ENCODE measurements at places on chromosomes 12 and 14. TPM values are rescaled to one million over a fixed set of nuclear protein-coding genes. Genes with fewer than 3 reads are reported as not detected.
A peak's percentile ranks its signal among the peaks of the same experiment; 100 is the strongest.

- DNase-seq, result no peak
Measured at GRCh38 chr12:91502208-91502607, 319.6 kb upstream of the DCN start.

GRCh38 chr12:113889076-113889475 lies 77.0 kb downstream of the RBM19 start:
- DNase-seq, result no peak

DNA sequence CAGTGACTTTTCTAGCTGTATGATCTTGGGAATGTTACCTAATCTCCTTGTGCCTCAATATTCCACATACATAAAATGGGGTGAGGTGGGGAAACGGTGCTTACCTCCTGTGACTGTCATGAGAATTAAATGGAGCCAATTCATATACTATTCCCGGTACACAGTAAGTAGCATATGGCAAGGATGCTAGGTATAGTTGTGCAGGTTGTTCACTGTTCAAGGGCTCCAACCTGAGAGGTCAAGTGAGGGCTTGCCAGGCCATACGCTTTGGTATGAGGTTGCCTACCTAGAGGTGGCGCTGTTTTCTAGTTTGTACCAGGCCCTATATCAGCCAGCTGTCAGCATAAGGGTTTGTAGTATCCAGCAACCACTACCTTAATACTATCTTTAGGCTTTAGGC lies 3.6 kb upstream of the BATF start:
- DNase-seq, result peak; percentile 83

DNA sequence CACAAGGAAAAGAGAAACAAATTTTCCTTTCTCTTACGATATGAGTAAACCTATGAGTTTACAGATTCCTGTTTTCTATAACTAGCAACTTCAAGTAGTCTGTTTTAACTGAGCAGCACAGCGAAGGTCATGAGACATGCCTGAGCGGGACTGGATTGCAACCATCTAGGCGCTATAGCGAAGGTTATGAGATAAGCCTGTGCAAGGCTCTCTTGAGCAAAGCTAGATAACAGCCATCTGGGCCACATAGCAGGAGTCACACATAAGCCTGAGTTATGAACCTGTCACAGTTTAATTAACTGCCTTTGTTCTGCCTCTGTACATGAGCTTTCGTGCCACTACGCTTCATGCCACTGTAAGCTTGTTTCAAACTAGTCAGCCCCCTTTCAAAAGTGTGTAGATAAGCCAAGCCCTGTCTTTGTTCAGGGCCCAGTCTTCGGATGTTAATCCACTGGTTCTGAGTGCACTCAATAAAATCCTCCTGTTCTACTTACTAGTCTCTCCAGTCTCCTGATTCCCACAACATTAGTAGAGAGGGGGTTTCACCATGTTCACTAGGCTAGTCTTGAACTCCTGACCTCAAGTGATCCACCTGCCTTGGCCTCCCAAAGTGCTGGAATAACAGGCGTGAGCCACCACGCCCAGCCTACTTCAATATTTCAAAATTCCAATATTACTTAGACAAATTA lies 47.1 kb downstream of the SEC23A start:
- no peak for DNase-seq

DNA sequence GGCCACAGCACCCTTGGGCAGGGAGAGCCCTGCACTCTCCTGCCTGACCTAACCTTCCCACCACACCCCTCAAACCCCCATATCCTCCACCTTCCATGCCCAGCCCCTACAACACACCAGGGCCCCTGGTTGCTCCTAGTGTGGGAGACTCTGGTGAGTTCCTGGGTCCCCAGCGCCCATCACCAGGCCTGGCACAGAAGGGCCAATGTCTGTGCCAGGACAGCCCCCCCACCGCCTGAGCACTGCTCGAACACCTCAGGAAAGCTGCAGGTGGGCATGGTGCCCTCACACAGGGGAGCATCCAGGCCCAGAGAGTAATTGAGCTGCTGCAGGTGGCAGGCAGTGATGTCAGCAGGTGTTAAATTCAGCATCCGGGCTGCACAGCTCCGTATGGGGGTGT lies 15.2 kb downstream of the ADCY6 start:
- DNase-seq, result no peak

GRCh38 chr14:62143245-62143644 lies 381.0 kb downstream of the SNAPC1 start:
- no peak for DNase-seq

GRCh38 chr12:121376754-121377697 lies 22.9 kb upstream of the RNF34 start:
- DNase-seq, result no peak

GRCh38 chr14:69882116-69882864 lies 3.1 kb downstream of the SMOC1 start:
- DNase-seq, result no peak

GRCh38 chr14:55430024-55430690 lies 10.3 kb downstream of the TBPL2 start:
- peak; percentile 86 for DNase-seq

DNA sequence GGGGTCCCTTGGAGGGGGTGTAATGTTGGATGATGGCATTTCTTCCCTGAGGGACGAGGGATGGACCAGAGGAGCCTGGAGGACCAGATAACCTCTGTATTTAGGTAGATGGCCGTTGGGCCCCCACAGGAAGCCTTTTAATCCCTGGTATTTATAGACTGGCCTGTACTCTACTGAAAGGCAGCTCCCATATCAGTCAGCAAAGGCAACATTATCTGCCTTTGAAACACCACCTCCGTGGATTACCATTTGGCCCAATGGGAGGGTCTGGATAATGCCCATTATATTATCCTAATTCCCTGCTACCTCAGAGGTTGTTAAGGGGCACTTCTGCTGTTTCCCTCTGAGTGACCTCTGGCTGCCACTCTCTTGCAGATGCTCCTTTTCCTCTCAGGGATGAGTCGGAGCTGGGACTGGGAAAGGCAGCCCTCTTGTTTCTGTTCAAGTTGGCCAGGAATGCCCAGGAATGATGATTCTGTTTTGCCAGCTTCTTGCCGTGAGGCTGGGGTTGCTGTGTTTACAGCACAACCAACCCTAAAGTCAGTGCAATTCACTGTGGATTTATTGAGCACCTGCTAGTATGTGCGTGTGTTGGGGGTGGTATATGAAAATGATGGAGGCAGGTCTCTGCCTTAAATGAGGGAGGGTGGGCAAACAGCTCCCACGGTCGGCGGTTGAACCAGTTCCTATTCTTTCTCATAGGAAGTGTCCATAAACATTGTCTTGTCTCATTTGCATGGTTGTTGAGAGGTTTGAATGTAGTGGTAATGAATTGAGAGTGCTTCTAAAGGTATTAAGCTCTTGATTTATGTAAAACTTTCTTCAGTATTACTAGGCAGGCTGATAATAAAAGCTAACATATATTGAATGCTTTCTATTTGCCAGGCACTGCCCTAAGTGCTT lies 18.1 kb downstream of the SUSD6 start:
- DNase-seq, result no peak

DNA sequence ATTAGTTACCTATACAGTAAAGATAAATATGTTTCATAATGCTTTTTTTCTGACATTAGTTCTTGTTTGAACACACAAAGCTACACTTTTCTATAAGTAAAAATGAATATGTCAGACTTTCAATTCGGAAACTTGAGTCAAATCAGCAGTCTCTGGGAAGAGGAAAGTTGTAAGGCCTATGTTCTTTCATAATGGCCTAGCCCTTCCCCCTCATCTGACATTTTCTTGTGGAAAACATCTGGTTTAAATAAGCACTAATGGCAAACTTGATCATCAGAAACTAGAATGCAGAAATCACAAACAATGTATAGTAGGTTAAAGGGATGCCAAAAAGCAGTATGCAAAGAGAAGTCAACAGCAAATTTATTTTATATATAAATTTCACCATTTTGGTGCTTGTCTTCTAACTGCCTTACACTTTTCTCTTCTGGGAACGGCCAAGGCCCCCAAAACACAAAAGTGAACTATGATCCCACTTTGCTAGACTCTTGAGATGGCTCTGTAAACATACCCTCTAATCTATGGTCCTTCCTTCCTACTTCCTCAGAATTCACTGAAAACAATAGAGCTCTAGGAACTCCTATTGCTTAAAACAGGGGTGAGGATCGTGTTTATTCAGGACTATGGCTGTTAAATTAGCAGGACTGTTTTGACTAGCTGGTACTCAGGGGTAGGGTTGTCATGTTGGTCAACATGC lies 444.1 kb downstream of the RAD51B start:
- no peak for DNase-seq

DNA sequence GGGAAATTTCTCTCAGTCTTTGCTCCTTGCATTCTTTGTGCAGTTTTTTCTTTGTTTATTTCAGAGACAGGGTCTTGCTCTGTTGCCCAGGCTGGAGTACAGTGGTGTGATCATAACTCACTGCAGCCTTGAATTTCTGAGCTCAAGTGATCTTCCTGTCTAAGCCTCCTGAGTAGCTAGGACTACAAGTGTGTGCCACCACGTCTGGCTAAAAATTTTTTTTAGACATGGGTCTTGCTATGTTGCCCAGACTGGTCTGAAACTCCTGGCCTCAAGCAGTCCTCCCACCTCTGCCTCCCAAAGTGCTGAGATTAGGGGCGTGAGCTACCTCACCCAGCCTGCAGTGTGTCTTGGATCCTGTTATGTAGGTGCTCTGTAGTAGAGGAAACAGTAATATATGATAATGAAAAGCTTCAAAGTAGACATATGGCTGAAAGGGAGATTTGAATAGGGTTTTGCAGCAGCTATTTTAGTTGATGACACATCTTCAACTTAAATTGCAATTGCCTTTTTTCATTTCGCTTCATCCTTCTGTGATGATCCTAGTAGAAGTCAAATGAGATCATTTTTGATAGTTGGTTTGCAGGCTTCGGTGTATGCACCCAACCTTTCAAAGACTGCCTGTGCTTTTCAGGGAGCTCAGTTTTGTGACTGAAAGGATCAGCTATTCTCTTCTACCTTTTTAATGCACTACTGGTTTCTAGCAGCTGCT lies 75.4 kb downstream of the FUT8 start:
- no peak for DNase-seq

DNA sequence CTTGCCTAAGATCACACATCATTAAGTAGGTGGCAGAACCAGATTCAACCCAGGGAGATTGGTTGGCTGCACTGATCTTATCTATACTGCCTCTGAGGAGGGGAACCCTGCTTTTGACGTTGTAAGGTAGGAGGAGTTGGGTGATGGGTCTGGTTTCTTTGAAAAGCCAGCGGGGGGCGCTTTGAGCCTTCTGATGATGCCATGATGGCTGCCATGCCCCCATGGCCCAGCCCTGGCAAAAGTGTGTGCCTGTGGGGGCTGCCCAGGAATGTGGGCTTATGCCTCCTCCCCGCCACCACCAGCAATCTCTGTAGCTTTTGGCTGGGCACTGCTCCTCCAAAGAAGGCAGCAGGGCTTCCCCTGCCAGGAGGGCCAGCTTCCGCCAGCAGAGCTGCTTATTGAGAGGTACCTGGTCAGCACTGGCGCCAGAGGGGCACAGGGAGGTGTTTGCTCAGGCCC lies 224.3 kb downstream of the SLC41A2 start:
- DNase-seq, result peak; percentile 80

DNA sequence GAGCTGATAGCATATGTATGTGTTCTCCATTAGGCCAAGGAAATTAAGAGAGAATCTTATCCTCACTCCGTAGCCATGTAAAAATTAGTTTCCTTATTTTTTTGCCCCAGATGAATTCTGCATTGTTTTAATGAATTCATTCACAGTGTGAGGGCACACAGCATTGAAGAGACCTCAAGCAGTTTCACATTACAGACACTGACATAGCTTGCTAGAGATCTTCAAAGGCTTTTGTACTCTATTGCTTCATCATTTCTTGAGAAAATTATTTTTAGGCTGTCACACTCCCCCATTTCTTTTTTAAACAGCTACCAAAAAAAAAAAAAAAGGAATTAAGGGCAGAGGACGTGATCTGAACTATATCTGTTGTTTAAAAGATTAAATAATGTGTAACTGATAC lies 251.1 kb downstream of the BCAT1 start:
- no peak for DNase-seq

DNA sequence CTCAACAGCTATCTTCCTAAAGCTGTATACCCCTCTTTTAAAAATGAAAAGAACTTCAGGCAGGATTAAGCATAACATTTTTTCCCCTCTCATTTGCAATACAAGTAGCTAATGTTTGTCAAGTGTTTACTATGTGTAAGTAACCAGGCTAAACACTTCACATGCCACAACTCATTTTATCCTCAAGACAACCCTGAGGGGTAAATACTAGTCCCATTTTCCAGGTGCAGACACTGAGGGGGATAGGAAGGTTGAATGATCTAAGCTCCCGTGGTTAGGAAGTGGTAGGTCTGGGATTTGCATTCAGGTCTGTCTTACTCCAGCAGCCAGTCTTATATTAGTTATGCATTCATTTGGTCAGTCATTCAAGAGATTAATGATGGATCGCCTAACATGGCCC lies 70.7 kb downstream of the ANO6 start:
- no peak for DNase-seq

DNA sequence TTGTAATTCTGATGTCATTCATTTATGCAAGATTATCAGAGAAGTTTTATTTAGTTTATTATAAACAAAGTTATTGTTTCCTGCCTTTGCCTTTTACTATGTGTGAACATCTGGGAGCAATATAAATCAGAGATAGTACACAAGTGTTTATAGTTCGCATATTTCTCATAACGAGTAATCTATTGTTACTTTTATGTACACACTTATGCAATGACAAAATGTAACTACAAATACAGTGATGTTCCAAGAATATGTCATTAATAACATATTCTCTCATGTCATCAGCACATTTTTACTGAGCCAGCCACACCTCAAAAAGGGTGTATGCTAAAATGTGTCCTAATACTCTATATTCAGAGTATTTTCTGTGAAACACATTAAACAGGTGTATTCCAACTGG lies 243.2 kb downstream of the ALX1 start:
- DNase-seq, result no peak

GRCh38 chr12:62844915-62845314 lies 90.0 kb downstream of the PPM1H start:
- no peak for DNase-seq

DNA sequence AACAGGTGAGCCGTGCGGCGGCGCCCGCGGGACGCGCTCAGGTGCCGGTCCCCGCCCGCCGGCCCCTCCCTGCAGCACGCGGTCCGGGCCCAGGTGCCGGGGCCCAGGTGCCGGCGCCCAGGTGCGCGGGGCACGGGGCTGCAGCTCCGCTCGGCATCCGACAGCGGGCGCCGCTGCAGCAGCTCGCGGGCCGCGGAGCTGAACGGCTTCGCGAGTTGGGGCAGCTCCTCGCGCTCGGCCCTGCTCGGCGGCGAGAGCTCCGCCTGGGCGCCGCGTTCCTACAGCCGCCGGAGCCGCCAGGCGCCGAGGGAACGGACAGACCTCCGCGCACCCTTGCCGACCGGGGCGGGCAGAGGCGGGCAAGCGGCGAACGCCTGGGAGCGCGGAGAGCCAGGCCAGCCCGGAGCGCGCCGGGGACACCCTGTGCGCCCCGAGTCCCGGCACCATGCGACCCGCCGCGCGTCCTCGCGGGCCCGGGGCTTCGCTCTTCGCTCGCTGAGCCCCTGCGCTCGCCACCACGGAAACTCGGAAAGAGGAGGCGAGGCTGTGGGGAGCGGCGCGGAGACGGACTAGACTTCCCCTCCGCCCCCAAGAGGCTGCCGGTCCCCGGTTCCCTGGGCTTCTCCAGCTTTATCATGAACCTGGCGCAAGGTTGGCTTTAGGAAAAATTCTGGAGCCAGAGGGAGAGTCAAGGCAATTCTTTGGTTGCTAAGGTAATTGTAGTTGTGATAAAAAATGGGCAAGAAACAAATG lies at the start of gene RGS6:
TSS of gene RGS6 (plus strand) at position 201 of the 753 bp plus-strand sequence.
- peak; percentile 76 for DNase-seq

SMOC1 gene
- total RNA-seq, result not detected

FAM186B gene
- 0.16 TPM for total RNA-seq

PPFIA2 gene
- not detected for total RNA-seq

PRICKLE1 gene
- 0.28 TPM for total RNA-seq

OR6C2 gene
- not detected for total RNA-seq
